ENCODE measurements at places on chromosomes 11 and 22.

GRCh38 chr11:67410984-67411784 is 4.3 kb upstream of the CARNS1 start:
- no peak for DNase-seq

GRCh38 chr11:1920128-1920908 is 815 bp downstream of the TNNT3 start:
- DNase-seq, result no peak

DNA sequence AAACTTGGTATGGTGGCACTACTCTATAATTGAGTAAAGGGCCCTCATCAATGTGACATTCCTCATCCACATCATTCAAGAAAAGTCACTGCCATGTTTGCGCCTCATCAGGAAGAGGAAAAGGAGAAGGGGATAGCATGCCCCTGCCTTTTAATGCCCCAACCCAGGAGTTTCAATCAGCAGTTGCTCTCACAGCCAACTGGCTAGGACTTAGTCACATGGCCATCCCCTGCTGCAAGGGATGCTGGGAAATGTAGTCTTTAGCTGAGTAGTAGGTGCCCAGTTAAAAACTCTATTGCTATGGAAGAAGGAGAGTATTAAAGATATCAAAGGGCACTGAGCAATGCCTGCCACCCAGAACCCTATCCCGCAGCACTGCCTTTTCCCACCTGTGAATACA is 10.9 kb upstream of the CCND1 start:
- DNase-seq, result no peak

DNA sequence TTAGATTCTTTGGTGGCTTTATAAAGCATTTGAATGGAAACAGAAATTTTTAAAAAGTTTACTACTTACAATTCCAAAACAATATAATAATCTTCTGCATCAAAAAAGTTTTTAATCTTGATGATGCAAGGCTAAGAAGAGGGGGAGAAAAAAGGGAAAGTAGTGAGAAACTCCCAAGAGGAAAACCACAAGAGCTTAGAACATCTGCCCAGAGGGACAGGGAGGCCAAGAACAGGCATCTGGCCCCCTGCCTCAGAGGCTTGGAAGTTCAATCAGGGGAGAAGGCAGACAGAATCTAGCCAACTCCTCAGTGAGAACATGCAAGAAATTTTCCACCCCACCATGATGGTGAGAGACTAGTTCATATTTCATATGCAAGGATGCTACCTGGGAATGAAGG is 23.8 kb upstream of the TTC28 start:
- no peak for DNase-seq

DNA sequence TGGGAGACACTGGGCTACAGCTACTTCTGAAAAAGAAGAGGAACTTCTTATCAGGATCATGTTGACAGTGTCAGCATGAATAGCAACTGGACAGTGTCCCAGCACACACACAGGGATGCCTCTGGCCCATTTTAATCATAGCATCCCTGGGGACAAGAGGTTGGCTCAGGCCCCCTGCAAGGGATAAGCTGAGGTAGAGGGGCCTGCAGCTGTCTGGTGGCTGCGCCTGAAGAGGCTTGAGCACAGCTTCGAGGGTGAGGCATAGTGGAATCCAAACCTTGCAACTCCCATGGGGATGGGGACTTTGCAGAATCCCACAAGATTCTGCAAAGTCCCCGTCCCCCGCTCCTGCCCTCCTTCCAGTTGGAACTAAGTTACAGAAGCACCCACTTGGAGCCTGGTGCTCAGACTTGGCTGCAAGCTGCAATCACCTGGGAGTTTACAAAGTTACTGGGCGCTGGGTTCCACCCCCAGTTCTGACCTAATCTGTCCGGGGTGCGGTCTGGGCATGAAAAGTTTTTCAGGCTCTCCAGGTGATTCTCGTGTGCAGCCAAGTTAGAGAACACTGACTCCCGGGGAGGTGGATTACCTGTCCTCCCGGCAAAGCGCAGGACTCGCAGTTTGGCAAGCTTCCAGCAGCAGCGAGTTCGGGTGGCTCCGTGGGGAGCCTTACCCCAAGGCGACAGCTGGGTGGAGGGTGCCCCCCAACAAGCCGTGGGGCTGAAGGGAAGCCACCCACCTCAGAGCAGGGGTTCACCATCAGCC is 16.0 kb upstream of the LINC01488 start:
- DNase-seq, result no peak

DNA sequence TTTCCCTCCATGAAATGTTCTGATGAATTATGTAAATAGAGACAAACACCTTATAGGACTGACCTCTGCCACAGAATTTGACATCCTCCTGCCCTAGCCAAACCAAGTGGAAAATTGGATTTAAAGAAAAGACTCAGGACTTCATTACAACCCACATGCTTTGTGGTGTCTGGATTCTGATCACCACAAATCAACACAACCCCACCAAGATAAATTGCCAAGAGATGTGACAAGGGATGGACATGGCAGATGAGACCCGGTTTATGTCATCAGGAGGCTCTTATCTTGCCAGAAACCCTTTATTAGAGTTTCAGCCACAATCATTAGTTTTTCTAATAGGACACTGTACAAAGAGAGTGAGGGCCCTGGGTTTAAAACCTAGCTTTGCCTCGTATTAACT is 57.9 kb upstream of the SLC6A5 start:
- no peak for DNase-seq

DNA sequence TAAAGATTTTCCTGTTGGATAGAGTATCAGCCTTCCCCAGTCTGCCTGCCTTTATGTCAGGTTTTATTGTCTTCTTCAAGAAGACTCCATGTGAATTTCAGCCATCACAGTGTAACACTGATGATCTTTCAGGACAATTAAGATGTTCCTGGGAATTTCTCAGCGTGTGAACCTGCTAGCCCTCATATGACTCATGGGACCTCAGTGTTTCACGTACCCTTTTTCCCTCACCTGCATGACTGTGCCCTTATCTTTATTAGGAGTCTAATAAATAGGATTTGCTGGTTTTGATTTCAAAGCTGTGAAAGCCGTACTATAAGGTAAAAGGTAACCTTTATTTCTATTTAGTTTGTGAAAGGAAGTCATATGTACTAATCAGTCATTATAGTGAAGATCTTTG is 81.7 kb upstream of the MYO18B start:
- DNase-seq, result no peak

GRCh38 chr11:120568572-120569307 is 57.2 kb downstream of the GRIK4 start:
- no peak for DNase-seq

DNA sequence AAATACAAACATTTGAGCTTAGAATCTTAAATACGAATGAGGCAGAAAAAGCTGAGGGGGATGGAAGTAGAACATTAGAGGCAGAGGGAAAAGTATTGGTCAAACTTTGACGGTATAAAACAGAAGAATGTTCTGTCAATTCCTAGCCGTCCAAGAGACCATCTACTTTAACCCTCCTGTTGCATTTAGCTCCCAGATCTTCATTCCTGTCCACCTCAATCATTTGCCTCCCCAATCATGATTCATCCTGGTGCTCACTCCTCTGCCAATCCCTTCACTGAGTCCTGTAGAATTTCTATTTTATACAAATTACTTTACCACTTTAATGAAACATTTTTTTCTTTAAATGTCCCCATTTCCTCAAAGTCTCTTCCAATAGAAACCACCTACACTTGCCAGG is 28.2 kb downstream of the C2CD3 start:
- DNase-seq, result no peak

DNA sequence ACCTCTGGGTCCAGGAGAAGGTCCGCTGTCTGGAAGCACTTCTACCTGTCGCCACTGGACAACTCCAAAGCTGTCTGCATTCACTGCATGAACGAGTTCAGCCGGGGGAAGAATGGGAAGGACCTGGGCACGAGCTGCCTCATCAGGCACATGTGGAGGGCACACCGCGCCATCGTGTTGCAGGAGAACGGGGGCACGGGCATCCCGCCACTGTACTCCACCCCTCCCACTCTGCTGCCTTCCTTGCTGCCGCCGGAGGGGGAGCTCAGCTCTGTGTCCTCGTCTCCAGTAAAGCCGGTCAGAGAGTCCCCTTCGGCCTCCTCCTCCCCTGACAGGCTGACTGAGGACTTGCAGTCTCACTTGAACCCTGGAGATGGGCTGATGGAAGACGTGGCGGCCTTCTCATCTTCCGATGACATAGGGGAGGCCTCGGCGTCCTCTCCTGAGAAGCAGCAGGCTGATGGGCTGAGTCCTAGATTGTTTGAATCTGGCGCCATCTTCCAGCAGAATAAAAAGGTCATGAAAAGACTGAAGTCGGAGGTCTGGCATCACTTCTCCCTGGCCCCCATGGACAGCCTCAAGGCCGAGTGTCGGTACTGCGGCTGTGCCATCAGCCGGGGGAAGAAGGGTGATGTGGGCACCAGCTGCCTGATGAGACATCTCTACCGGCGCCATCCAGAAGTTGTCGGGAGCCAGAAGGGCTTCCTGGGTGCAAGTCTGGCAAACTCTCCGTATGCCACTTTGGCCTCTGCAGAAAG is 31.0 kb downstream of the ZBED4 start:
- DNase-seq, result no peak

DNA sequence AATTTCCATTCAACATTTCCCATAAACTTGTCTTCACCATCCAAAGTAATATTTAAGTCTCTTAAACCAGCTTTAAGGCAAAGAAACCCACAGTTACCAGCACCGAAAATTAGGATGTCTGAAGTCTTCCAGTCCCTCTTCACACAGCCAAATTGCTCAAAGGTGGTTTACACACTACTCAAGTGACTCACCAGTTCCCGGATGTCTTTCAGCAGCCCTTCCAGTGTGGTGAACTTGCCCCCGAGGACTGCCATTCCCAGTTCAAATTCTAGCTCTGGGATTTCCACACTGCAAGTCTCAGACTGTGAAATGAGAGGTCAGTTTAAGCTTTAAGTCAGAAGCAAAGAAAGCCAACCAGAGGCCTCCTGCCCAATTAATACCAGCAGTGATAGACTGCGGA is 5.1 kb downstream of the ZPR1 start:
- peak; percentile 8 for DNase-seq

GRCh38 chr11:123838199-123838598 is 32.0 kb upstream of the OR6M1 start:
- no peak for DNase-seq

GRCh38 chr11:60761436-60762190 is 4.9 kb downstream of the MS4A15 start:
- DNase-seq, result no peak

GRCh38 chr11:122340607-122341290 is 224.7 kb upstream of the BLID start:
- DNase-seq, result no peak

DNA sequence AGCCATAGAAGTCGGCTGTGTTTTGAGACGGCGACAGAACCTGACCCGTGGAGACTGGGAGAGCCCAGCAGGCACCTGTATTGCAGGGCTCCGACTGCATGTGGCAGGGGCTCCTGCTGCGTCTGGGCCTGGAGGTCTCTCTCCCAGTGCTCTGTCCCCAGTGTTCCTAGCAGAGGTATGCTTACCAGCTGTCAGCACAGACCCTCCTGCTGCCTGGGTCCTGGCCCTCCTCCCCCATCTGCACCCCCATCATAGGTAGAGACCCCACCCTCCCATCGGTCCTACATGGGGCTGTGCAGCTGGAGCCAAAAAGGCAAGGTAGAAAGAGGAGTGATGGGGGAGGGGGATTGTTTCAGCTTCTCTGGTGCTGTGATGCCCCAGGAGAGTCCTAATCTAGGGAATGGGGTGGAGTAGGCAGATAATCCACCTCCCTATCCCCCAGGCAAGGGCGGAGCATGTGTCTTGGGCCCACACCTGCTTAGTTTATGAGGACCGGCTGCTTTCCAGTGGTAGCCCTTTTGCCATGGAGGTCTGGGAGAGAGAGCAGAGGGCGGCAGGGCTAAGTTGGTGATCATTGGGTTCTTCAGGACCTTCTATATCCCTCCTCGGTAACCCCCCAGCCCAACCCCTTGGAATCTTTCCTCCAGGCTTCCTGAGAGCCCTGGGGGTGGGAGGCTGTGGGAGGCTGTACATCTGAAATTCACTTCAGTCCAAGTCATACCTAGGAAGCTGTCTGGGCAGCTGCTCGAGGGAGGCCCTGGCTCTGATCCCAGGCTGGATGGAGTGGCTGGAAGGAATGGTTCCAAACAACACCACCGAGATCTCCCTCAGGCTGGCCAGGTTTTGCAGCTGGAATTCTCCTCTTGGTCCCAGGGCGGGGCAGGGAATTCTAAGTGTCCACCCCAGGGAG is 5.3 kb downstream of the SLC7A4 start:
- DNase-seq, result no peak

DNA sequence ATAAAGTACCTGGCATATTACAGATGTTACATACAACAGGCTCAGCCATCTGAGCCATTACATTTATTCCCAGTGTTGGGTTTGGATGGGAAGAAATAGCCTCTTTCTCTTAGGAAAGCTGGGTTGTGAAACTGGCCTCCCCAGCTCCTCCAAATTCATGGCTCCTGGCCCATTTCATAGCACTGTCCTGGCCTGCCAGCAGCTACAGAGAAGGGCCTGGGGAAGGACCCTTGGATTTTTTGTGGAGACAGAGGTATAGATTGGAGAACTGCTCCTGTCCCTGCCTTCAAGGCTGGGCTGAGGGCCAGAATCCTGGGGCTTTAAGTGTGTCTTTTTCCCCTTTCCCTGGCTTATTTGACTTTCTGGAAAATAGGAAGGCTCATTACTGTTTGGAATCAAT is 18.0 kb downstream of the PKNOX2 start:
- DNase-seq, result no peak

DNA sequence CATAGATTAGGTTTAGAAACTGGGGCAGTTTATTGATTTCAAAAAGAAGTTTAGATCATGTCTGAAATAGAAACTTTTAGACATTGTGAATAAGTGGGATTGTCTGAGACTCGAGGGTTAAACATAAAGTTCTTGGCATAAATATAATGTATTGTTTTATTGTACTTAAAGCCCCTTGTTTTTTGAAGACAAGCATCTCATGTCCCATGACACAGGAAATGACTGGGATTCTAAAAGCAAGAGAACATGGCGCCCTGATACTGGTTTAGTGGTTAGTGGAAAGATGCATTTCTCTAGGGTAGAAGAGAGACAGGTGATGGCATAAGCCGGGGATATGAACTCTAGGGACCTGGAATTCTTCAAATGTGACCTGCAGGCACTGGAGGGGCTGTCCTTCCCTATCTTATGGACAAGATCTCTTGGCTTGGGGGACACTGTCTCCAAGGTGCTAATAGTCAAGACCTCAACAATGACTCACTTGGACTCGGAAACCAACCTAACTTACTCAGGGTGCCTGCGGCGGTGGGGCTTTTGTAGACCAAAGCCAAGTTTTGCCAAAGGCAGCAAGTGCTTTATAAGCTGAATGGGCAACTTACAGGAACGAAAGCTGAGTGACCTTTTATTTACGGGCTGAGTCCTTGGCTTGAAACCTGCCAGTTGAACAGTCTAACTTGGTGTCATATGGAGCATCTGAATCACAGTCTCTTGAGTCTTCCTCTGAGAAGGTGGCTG is 48.2 kb downstream of the UBASH3B start:
- DNase-seq, result peak; percentile 32

Data from CD4-positive, alpha-beta T cell treated with Interleukin-4 for 4 hours (primary cell).